ENCODE measurements at places on chromosomes 12 and 14.

DNA sequence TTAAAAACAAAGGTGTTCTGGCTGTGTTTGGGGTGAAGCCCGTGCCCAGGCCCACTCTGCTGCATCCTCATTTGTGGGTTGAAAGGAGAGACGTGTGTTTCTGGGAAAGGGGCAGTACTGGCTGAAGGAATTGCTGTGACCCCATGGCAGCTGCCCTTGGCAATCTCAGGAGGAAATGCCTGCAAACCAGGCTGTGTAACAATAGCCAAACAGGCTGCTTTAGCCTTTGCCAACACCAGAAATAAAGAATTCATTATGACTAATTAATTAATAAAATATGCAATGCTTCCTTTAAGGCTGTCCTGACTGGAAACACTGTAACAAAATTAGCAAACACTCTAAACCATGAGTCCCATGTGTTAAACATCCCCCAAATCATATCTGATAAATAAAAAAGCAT, 53.0 kb upstream of the KRR1 start:
- no peak for DNase-seq

DNA sequence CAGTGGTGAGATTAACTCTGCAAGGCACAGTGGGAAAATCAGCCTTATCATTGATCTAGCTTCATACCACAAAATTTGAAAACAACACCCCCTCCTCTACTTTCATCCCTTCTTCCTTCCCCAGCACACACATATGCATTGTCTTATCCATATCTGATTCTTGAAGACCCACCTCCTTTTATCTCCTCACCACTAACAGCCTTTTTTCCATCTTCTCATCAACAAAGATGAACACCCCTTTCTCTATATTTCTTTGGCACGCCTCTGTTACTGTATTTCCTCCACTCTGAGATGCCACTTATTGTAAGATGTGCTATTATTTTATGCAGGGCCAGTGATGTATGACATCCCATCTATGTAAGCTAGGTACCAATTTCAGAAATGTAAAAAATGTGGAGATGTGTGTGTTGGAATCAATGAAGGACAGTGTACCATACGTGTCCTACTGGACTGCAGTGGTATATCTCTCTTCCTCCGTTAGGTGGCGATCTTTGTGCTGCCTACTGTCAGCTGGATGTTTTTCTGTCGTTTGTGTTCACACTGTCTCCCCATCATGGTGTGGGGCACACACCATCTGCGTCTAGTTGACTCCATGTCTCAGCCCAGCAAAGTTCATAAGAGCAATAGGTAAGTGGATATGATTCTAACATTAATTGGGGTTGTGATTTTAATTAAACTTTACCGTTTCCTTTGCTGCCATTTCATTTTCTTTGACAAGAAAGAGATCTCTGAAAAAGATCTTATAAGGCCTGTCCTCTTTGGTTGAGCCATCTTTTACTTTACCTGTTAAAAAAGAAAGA, 24.0 kb downstream of the CCDC38 start:
- peak; percentile 64 for DNase-seq

- DNase-seq: no peak
These were observed 79.6 kb downstream of the EPS8 start for GRCh38 chr12:15709551-15709950.

DNA sequence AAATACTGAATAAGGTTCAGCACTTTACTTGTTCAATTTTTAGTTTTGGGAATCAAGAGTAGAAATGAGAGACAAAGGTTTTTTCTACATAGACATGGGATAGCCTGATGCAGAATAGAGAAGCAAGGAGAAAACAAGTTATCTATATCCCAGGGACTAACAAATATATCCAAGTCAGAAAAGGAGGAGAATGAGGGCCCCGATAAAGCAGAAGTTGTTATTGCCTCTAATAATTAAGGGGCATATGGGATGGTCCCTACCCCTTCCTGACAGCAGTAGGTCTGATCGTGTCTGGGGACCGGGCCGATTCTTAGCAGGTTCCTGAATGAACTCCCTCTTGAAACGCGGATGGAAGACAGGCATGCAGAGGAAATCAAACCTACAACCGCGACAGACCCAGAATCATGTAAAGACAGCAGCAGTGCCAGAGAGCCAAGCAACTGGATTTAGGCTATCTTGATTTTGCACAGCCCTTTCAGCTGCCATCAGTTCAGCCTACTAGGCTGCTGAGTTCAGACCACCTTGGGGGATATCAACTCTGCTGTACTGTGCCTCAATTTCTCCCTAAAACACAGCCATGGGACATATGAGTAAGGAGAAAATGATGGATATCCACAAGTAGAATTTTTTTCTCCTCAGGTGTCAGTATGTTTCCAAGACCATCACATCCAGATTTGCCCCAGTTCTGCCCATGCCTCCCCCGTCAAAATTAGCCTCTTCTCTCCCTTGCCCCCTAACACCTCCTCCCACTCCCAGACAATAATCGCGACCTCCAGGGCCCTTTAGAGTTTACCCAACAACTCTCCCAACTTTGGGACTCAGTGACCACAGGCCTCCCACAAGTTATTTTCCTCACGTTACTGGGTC, 706 bp downstream of the PRMT5 start:
- DNase-seq: no peak

- DNase-seq: no peak
These were observed 6.0 kb downstream of the KRT7 start for GRCh38 chr12:52238916-52239646.

- no peak for DNase-seq
These were observed 25.9 kb downstream of the CMKLR1 start for GRCh38 chr12:108313241-108313605.

DNA sequence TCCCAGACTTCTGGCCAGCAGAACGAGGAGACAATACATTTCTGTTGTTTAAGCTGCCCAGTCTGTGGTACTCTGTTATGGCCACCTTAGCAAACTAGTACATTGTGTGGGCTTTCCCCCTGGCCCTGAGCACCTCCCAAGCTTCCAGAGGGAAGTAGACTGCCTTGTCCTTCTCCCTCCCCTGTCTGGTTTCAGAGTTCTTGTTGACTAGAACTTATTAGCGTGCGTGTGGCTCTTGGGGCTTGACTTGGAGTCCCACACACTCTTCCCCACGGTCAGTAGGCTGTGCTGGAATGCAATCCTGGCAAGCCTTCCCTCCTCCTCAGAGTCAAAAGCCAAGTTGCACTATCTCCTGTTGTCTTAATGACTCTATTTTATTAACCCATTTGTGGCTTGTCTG, 27.7 kb downstream of the FBLN5 start:
- DNase-seq: no peak

DNA sequence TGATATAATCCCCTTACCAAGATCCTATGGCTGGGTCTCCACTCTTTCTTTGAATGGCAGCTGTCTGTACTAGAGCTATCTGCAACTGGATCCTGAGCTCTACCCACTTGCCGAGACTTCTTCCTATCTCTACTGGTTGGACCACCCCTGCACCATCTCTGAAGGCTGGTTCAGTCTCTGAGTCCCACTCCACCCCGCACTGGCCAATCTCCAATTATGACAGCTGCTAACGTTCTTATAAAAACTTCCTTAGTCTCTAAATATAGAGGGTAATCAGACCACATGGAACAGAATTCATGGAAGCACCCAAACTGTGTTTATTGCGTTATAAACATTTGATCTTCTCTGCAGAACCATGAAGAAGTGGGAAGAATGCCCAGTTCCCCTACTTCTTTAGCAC, 186.6 kb upstream of the EEA1 start:
- no peak for DNase-seq

- DNase-seq: no peak
These were observed 8.2 kb upstream of the CGRRF1 start for GRCh38 chr14:54501480-54501879.

DNA sequence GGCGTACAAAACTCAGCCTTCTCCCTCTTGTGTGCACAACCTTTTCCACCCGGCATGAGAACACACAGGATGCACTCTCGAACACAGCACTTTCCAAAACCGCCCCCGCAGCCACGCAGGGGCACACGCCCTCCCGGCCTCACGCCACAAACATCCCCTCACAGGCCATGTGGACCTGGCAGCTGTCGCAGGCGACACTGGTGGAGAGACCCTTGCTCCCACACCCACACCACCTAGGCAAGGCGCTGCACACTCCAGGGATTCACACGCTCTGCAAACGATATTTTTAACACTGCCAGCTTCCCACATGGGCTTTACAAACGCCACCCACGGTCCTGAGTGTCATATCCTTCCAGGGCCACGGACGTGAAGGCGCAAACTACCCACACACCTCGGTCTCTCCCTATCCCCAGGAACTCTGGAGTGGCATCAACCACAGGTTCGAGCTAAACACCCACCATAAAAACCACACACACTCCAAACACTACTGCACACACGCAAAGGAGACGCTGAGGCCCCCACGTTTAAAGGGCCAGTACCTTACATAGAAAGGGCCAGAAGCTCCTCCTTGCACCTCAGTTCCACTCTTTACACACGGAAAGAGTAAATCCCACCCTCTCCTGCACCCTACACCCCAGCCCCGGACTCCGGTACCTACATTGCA, 12.4 kb upstream of the ITGB7 start:
- DNase-seq: no peak

- no peak for DNase-seq
These were observed 29.3 kb upstream of the ATF1 start for GRCh38 chr12:50734409-50735263.

DNA sequence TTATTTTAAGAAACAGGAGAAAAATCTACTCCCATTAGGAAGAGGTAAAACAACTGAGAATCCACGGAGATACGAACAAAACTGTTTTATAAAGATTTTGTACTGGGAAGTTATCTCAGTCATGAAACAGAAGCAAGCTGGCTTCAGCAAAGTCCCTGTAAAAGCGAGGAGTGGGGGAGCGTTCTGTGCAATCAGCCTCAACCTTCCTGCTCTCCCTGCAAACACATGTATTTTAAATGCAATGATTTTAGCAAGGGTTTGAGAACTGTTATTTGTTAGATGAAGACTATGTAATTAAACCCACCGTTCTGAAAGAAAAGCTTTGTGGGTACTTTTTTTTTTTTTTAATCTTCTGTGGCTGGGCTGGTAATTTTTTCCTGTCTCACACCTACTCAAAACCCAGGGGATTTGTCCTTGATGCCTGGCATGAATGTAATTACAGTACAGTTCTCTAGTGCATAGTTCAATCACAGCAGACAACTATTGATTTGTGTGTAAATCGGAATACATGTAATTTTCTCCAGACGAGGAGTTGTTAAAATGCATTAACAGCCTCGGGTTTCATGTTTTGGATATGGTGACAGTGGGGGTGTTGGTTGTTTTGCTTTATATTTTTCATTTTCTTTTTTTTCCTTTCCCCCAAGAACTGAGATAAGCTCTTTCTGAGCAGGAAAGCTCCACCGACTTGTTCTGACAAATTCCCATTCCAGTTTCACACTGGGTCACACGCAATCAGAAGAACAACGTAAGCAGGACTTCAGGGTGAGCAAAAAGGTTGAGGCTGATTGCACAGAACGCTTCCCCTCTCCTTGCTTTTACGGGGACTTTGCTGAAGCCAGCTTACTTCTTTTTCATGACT, 153.6 kb downstream of the PHLDA1 start:
- DNase-seq: no peak

- DNase-seq: no peak
These were observed 26.5 kb downstream of the WDHD1 start for GRCh38 chr14:55000381-55000780.

GRCh38 chr14:100140452-100141078, 18.9 kb downstream of the DEGS2 start:
- no peak for DNase-seq

GRCh38 chr14:102501751-102502315, 7.7 kb downstream of the ANKRD9 start:
- no peak for DNase-seq

DNA sequence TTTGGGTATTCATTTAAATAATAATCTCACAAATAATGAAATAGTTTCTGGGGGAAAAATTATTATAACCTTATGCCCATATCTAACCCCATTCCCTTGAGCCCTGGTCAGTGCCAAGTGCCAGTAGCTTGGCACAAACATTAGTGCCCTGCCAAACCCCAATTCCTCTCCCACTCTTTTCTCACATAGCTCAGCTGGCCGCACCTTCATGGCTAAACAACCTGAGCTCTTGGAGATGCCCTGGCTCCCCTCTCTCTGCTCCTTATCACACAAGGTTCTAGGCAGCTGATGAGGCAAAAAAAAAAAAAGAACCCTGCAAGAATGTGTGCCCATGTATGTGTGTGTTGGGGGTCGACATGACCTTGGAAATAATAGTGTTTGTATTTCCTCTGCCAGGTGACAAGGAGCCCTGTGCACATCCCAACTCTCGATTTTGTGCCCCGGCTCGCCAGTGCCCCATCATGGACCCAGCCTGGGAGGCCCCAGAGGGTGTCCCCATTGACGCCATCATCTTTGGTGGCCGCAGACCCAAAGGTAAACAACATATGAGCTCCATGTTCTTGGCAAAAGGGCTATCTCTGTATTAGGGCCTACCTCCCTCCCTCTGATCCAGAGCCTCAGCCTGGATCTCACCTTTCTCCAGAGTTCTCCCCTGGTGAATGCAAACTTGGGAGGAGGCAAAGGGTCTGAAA, 8.4 kb downstream of the PCK2 start:
- no peak for DNase-seq

GRCh38 chr12:7073946-7074345, 13.4 kb downstream of the C1S start:
- DNase-seq: no peak

DNA sequence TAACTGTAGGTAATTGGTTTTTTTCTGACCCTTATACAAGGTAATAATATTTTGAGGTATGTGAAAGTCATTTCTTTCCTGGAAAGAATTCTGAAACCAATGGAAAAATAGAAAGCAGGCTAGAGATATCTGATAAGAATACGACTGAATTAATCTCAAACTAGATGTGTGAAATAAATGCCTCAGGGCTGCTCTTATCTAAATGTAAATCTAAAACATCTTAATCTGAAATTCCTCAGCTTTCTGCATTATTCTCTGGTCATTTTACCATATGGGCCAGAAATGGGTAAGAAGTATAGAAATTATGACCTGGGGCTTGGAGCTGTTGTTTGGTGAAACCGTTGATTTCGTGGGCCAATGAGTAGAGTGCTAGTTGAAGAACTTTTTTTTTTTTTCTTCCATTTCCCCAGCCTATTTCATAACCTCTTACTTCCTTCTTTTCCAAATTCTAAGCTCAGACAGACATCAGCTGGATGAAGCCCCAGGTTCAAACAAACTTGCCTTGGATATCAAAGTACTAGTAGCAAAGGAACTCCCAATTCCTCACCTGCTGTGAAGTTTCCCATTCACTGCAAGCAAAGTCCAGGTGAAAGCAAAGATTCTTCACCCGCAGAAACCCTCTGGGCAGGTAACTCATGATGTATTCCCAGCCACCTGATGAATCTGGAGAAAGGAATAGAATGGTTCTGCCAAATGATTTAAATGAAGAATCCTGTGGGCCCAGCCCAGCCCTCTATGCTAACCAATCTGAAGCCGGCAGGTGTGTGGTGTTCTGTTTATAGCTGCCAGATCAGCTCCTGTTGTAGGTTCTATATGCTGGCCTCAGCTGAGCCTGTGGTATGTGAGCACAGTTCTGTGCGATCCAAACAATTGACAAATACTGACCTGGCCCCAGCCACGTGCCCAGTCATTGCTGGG, 9.7 kb upstream of the FOS start:
- no peak for DNase-seq

- no peak for DNase-seq
These were observed 194.2 kb downstream of the NTF3 start for GRCh38 chr12:5626151-5626550.

- DNase-seq: no peak
These were observed 7.8 kb downstream of the PRPF39 start for GRCh38 chr14:45091710-45092109.

GRCh38 chr14:25049093-25049567, 817 bp downstream of the STXBP6 start:
- no peak for DNase-seq
